Stimulated activated CD4-positive, alpha-beta T cell treated with anti-CD3 and anti-CD28 coated beads, Interleukin-15, amount 100 ng/mL, for 1 hour (primary cell): ENCODE measurements at places on chromosomes 2 and 18.

- no peak for DNase-seq
Measured at GRCh38 chr2:171136024-171136423, 24.7 kb downstream of the TLK1 start.

DNA sequence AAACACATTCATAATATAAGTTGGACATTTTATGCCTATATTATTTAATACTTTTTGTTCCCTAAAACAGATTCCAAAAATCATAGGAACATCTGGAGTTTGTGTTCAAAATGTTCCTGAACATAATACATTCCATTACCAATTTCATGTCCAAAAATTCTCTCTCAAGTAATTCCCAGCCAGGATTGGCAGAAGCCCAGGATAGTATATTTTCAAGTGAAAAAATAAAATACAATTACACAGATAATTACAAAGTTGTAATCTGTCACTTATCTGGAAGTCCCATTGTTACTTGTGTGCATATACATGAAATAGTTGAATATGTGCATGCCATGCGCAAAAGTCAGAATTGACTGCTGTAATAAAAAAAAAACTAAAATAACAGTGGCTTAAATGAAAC lies 5.2 kb upstream of the SCN7A start:
- no peak for DNase-seq

DNA sequence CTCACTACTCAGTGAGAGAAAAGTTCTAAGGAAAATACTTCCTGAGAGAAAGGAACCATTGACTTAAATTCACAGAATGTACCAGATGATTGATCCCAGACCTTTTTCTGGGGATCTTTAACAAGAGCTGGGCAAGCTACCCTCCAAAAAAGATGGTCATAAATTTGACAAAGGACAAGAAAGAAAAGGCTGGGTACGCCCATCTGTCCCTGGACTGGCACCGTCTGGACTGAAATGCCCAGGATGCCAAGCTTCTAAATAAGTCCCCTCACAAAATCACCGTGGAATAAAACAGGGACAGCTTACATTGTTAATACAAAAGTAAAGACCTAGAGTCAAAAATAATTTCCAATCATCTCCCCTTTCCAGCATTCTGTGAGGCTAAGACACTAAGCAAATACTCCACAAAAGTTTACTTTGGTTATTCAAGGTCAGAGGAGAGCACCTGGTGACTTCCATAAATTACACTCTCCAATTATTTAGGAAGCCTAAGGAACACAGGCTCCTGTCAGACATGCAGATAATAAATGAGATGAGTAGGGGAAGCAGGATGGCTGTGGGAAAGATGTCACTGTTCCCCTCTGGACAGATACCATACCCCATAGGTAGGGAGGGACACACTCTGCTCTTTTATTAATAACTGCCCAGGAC lies 69.9 kb downstream of the UXS1 start:
- no peak for DNase-seq

GRCh38 chr2:143802242-143802641 lies 673.0 kb downstream of the ARHGAP15 start:
- no peak for DNase-seq

DNA sequence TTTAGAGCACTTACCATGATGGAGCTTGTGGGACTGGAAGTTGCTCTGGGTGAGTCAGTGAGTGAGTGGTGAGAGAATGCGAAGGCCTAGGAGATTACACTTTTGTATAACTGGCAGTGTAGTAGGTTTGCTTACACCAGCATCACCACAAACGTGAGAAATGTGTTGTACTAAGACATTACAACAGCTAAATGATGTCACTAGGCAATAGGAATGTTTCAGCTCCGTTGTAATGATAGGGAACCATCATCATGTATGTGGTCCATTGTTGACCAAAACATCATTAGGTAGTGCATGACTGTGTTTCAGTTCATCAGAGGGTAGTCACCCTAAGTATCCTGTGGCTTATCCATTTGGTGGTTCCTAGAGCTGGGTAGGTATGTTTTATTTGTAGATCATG lies 11.9 kb downstream of the ZNF407 start:
- no peak for DNase-seq

DNA sequence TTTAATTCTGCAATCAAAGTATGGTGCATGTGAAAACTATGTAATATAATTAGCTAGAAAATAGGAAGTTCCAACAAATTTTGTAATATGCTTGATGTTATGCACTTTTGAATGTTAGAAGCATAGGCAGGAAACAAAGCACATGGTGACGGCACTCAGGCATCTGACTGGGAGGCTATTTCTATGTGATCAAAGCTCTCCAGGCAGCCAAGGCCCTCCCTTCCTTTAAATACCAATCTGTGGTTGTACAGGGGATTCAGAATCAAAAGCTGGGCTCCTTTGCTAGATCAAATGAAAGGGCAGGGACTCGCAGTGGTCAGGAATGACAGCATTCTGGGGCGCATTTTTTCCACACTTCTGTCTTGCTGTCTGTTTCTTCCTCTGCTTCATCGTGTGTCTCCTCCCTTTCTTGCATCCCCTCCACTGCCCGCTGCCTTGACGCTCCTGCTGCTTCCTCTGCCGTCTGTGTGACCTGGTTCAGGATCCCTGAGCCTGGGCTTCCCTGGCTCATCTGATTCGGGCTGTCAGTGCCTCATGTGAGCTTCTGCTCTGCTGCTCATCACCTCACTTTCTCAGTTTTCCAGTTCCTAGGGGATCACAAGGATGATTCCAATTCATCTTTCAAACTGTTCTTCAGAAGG lies 30.9 kb downstream of the TMEM182 start:
- DNase-seq: no peak

DNA sequence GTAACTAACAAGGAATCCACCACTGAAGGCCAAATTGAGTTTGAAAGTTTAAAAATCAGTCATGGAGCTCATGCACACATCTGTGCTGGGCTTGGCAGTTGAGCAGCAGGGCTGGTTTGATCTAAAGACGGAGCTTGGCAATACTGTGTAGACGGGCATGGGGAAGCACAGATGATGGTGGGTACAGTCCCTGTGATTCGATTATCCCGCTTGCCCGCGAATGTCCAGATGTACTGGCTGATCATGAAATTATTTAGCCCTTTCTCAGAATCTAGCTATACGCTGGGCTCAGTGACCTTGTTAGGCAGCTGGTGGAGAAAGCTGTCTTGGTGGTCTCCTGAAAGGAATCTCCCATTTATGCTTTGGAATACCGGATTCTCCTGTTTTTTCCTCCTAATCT lies 74.8 kb upstream of the SOX11 start:
- DNase-seq: no peak

- DNase-seq: no peak
Measured at GRCh38 chr2:172863341-172863740, 127.7 kb downstream of the RAPGEF4 start.

DNA sequence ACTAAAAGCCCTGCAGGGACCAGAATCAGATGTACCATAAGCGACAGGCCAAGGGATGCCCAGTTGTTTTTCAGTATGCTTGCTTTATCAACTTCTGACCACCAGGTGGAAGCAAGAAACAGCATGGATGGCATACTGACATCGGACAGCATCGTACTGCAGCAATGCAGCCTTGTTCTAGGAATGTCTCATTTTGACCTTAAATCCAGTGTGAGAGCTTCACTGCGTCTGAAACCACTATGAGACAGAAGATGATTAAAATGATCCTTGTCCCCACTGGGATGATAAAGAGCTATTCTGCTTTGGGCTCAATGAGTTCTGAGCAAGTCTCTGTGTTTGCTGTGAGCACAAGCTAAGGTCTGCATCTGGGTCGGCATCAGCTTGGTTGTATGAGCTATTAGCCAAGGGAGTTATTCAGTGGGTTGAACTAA lies 54.3 kb downstream of the CDK15 start:
- no peak for DNase-seq

DNA sequence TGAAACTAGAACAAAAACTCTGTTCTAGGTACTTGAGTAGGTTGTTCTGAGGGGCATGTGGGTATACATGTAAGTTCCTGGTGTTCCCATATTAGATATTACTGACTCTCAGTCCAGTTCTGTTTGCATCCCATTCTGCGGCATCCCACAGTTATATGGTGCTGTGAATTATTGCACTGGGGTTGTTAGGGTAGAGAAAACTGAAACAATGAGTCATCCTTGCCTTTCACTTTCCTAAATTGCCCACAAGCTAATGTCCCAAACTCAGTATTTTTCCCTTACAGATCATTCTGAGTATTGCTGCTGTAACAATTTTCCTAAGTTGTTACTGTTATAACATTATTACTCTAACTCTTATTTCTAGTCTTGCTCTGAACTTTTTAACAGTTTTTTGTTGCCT lies 3.0 kb downstream of the WDR75 start:
- DNase-seq: no peak

- no peak for DNase-seq
Measured at GRCh38 chr2:149399934-149400615, 69.7 kb downstream of the LYPD6 start.

GRCh38 chr2:98880266-98881152 lies 55.5 kb downstream of the CRACDL start:
- DNase-seq: no peak

GRCh38 chr2:45229411-45229810 lies 220.2 kb upstream of the SIX2 start:
- DNase-seq: no peak

- DNase-seq: no peak
Measured at GRCh38 chr2:154794406-154794805, 95.9 kb downstream of the KCNJ3 start.

- DNase-seq: no peak
Measured at GRCh38 chr18:44744161-44745121, 63.8 kb downstream of the SETBP1 start.

GRCh38 chr2:96832754-96833507 lies 10.9 kb downstream of the ANKRD23 start:
- no peak for DNase-seq

- no peak for DNase-seq
Measured at GRCh38 chr2:233436691-233437438, 82.6 kb downstream of the DGKD start.

- DNase-seq: no peak
Measured at GRCh38 chr2:69483024-69483423, 45.8 kb upstream of the NFU1 start.
